Nephron progenitor cell (in vitro differentiated cells): ENCODE measurements at places on chromosomes 16 and 17.

- peaks cover 29% of the 10 kb centered on the region for H3K4me1 ChIP-seq
- peaks cover 46% of the 10 kb centered on the region for H3K36me3 ChIP-seq
- peaks cover 8% of the 10 kb centered on the region for H3K27me3 ChIP-seq
- DNase-seq, result no peak
- no peak overlapping the region for H3K27ac ChIP-seq
- no peak overlapping the region for H3K4me3 ChIP-seq
Measured at GRCh38 chr16:84973776-84974523, 37.4 kb downstream of the ZDHHC7 start.

GRCh38 chr16:78982096-78982744, 618.3 kb downstream of the MAF start:
- peaks cover 30% of the 10 kb centered on the region for H3K4me1 ChIP-seq
- DNase-seq, result no peak
- H3K4me3 ChIP-seq, result no peak overlapping the region
- H3K27me3 ChIP-seq, result peaks cover 14% of the 10 kb centered on the region
- H3K36me3 ChIP-seq, result no peaks in the 10 kb centered on the region

DNA sequence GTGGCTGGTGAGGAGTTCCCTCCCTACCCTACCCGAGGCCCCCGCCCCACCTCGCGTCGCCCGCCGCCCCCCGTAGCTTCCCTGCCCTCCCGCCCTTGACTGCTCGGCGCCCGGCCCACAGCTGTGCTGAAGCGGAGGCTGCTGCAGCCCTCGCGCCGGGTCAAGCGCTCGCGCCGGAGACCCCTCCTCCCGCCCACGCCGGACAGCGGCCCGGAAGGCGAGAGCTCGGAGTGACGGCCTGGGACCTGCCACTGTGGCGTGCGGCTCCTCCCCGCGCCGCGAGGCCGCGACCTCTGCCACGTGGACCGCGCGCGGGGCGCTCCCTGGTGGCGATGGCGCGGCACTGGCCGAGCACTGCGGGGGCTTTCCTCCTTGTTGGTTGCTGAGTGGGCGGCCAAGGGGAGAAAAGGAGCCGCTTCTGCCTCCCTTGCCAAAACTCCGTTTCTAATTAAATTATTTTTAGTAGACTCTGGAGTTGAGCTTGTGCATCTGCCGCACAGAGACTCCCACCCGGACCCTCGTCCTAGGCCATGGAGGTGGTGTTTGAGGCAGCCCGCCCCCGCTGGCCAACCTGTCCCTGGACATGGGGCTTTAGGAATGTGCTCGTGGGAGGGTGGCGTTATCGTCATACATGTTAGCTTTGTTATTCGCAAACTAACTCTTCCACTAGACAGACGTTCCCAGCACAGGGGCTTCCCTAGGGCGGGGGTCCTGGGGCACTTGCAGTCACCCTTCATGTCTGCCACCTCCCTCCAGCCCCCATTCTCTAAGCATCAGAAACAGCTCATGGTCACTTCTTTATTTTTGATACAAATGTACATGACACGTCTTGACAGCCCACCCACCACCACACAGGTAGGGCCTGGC, 4.4 kb downstream of the TP53I13 start:
- no peak overlapping the region for H3K27ac ChIP-seq
- H3K4me3 ChIP-seq, result no peak overlapping the region
- H3K4me1 ChIP-seq, result peaks cover 35% of the 10 kb centered on the region

- peaks cover 17% of the 10 kb centered on the region for H3K4me1 ChIP-seq
- no peaks in the 10 kb centered on the region for H3K36me3 ChIP-seq
- no peak overlapping the region for H3K4me3 ChIP-seq
- no peak overlapping the region for H3K27ac ChIP-seq
Measured at GRCh38 chr16:88351491-88352101, 31.2 kb upstream of the ZNF469 start.

DNA sequence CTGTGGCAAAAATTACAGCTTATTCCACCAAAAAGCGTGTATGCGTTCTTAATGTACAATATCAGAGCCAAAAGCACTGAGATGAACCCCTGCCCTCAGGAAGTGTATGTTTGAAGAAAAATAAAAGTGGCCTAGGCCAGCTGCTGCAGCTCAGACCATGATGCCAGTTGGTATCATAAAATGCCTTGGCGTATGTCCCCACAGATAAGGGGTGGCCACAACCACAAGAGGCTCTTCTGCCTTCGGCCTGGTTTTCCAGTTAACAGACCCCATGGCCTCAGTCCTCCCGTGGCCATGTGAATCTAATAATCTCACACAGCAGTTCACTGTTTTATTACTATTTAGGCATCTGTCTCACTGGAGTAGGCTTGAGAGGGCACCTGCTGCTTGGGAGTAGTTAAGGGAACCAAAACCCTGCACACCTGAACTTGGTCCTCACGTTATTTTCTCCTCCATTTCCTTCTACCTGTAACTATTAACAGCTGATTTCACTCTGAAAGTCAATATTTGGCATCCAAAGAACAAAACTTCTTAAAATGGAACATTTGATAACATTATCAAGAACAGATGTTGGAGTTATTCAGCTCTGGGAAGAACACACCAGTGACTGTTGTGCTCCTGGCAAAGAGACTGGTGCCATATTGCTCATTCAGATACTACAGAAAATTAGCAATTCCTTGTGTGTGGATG, 34.8 kb upstream of the ERN1 start:
- DNase-seq, result no peak
- peaks cover under 1% of the 10 kb centered on the region for H3K36me3 ChIP-seq
- no peak overlapping the region for H3K4me3 ChIP-seq
- H3K4me1 ChIP-seq, result peaks cover 26% of the 10 kb centered on the region
- no peak overlapping the region for H3K27ac ChIP-seq

DNA sequence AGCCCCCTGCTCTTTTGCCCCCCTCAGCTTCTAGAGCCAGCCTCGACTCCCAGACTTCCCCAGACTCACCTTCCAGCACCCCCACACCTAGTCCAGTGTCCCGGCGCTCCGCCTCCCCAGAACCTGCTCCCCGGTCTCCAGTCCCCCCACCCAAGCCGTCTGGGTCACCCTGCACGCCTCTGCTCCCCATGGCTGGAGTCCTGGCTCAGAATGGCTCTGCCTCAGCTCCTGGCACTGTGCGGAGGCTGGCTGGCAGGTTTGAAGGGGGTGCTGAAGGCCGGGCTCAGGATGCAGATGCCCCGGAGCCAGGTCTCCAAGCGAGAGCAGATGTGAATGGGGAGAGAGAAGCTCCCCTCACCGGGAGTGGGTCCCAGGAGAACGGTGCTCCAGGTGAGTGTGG, 2.2 kb downstream of the ARHGEF15 start:
- no peak for DNase-seq
- peaks cover 48% of the 10 kb centered on the region for H3K4me1 ChIP-seq
- H3K36me3 ChIP-seq, result no peaks in the 10 kb centered on the region
- H3K4me3 ChIP-seq, result no peak overlapping the region
- peaks cover 54% of the 10 kb centered on the region for H3K27me3 ChIP-seq
